ENCODE measurements at places on chromosomes 12 and 14.

DNA sequence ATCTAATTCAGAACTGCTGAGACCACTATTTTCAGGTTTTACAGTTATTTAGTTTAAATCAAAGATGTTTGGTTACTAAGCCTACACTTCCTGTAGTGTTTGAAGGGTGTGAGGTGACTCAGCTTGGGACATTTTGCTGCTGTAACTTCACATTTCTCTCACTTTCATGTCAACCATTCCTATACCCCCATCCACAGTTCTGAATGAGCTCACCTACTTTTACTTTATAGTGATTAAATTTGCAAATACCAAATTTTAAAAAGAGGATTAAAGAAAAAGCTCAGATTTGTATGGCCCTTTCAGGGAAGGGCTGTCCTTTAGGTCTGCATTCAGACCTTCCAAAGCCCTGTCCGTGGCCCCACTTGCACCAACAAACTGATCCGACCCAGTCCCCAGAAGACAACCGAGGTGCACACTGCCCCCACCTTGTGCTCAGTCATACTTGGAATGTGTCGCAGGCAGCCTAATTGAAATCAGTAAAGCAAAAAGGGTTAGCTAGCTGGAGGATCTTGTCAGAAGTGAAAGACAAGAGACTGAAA lies 174.4 kb downstream of the MON2 start:
- DNase-seq, result peak; percentile 59

DNA sequence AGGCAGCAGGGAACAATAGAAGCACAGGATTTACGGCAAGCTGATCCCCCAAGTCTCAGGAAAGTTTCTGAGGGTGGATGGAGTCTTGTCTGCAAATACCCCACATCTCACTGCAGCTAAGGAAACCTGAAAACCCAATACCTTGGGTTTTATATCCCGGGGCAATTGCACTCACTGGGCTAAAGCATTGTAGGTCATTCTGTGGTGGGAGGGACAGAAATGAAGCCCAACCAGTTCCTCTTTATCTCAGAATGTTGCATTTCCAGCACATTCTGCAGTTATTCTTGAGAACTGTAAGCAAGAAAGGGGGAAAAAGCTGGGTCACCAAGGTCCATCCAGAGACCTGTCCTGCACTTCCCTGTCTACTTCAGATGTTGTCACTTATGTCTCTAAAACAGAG lies 39.8 kb downstream of the C12orf42 start:
- DNase-seq, result no peak

- DNase-seq, result no peak
Observed at GRCh38 chr12:4056910-4057845, 184.0 kb upstream of the PARP11 start.

- no peak for DNase-seq
Observed at GRCh38 chr14:96206461-96206860, 1.8 kb downstream of the BDKRB2 start.

DNA sequence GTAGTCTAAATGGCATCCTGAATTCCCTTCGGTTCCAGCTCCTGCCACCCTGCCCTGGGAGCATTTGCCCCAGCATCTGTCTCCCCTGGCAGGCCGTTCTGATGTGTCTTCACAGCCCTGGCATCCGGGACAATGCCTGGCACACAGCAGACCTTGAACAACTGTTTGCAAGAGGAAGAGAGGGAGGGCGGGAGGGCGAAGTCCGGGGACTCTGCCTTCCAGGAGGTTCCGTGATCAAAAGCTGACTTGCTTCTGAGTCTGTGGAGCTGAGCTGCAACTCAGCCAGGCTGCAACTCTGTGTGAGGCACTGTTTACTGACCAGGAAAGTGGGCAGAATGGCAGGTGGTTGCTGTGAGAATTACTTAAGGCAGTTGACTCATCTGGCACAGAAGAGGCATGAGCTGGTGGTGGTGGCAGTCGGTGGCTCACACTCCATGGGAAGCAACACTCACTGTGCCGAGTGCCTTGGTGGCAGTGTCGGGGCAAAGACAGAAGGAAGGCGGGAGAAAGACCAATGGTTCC lies 61.1 kb upstream of the DLK1 start:
- DNase-seq, result no peak

DNA sequence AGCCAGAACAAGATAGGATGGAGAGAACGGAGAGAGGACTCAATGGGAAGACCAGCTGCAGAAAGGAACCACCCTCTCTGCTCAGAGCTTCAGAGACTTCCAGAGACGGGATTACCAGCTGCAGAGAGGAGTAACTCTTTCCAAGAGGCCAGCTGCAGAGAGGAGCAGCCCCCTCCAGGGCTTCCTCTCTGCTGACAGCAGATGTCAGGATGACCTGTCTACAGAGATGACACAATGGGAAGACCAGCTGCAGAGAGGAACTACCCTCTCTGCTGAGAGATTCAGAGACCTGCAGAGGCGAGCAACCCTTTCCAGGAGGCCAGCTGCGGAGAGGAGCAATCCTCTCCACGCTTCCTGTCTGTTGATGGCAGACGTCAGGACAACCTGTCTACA lies 61.8 kb downstream of the KLRG1 start:
- no peak for DNase-seq

DNA sequence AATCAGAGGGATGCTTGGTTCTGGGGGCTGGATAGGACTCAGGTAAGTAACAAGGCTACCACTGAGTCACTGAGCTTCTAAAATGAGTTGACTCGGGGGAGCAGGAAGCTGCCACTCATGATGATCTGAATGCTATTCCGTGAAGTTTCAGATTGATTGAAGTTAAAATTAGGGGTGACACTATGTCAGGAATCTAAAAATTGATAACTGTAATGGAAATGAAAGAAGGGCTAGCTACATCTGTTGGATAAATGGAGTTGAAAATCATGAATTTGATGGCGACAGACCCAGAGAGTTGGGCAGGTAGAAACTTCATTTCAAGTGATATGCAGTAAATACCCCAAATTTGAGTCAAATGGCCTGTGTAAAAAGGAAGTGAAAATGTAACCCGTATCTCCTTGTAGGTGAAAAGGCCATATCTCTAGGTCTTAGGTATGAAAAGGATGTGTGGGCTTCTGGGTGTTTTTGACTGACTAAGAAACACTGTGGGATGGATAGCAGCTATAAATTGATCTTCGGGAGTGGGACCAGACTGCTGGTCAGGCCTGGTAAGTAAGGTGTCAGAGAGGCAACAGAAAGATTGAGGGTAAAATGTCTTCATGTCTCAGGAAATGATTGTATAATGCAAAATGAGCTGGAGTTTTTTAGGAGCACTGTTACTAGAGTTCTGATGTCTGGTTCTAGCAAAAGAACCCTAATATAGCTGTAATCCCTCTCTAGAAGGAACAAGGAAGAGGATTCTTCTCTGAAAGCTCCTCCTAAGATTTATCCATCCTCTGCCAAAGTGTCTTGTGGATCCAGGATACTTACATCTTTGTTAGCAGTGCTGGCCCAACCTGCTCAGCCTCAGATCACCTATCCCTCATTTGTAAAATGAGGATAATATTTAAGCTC lies 57.3 kb downstream of the DAD1 start:
- DNase-seq, result peak; percentile 44

GRCh38 chr12:65278576-65279368 lies at the start of gene MSRB3:
Gene MSRB3 (plus strand): TSS chr12:65278683. CDS start chr12:65308580, 29,897 bp downstream.
- no peak for DNase-seq

- no peak for DNase-seq
Observed at GRCh38 chr12:5953835-5954586, 9.0 kb upstream of the ANO2 start.

DNA sequence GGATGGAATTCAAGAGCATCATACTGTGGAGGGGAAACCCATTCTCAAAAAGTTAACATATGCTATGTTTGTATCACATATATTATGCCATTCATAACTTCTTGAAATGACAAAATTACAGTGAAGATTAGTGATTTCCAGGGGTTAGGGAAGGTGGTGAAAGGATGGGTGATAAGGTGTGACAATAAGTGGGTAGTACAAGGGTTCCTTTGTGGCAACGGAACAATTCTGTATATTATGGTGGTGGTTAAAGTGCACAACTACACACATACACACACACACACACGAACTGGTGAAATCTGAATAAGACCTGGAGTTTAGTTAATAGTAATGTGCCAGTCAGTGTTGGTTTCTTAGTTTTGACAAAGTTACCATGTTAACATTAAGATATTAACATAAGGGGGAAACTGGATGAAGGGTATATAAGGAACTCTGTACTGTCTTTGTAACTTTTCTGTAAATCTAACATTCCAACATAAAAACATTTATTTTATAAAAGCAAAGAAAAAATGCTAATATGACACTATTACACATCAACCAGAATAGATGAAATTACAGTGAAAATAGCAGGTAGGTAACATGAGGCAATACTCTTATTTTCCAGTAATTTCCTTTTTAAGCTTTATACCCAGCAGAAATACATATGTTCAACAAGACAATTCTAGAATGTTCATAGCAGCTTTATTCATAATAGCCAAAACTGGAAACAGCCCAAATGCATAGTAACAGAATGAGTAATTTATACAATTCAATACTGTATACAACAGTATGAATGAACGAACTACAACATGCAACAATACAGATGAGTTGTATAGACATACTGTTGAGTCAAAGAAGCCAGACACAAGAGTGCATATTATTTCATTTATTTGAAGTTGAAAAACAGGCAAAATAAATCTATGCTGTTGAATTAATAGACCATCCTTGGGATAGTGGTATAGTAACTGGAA lies 44.0 kb upstream of the OR5AU1 start:
- no peak for DNase-seq

DNA sequence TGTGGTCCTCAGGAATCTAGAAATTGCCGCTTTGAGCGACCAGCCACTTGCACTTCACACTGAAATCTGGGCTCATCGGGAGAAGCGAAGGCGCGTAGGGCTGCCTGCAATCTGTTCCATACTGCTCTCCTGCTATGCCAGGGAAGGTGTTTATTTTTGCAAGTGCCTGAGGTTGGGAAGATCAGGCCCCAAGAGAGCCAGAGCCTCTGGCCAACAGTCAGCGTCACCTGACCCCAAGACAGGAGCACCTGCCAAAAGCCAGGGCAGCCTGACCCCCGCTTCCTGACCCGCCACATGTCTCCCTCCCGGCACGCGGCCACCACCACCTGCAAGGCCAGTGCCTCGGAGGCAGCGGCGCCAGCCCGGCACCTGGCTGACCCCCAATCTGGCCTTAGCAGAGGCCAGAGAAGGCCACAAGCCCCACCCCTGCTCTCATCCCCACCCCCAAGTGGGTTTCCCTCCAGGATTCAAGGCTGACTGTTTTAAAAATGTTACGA lies 94.4 kb downstream of the CHGA start:
- no peak for DNase-seq

- no peak for DNase-seq
Observed at GRCh38 chr14:61104358-61104757, 123.3 kb downstream of the SLC38A6 start.

DNA sequence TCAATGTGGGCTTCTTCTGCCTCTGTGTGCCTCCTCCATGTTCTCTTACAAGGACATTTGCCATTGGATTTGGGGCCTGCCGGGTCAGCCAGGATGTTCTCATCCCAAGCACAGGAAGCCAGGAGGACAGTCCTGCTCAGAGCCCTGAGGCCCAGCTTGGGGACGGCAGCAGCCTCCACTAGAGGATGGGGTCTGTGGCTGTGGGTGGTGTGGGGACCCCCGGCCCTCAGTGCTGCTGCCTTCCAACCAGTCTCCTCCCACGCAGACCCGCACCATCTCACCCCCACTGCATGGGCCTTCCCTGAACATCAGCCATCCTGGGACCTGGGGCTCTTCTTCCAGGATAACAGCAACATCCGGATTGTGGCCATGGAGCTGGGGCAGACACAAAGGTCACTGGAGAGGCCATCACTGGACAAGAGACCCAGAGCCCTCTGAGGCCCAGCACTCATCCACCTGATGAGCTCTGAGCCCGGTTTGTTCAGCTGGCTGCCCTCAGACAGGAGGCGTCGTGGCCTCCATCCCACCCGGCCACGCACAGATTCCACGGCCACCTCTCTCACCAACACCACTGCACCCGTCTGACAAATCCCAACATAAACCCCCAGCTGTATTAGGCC lies 56.5 kb upstream of the C14orf180 start:
- DNase-seq, result no peak

DNA sequence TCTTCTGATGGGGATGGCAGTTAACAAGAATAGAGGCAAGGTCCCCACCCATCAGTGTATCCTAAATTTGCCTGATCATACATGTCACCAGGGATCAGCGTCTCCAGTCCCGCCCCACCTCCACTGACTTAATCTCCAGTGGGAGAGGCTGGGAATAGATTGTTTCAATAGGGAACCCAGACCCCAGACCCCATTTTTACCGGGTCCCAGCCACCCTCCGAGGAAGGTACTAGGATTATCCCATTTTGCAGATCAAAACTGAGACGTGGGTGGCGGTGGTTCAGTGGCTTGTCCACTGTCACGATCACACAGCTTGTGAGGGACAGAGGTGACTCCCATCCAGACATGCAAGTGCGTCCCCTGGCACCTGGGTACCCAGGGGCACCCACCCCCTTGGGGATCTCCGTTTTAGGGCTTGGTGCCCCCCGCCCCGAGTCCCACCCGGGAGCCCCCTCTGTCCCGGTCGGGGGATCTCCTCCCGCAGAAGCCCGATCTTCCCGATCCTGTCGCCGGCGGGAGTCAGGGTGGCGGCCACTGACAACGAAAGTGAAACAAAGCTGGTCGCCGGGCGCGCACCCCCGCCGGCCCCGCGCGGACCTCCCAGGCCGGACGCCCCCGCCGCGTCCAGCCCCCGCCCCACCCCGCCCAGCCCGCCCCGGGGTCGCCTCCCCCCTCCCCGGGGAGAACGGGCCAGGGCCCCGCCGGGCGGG lies 523 bp downstream of the WSB2 start:
- DNase-seq, result peak; percentile 22

DNA sequence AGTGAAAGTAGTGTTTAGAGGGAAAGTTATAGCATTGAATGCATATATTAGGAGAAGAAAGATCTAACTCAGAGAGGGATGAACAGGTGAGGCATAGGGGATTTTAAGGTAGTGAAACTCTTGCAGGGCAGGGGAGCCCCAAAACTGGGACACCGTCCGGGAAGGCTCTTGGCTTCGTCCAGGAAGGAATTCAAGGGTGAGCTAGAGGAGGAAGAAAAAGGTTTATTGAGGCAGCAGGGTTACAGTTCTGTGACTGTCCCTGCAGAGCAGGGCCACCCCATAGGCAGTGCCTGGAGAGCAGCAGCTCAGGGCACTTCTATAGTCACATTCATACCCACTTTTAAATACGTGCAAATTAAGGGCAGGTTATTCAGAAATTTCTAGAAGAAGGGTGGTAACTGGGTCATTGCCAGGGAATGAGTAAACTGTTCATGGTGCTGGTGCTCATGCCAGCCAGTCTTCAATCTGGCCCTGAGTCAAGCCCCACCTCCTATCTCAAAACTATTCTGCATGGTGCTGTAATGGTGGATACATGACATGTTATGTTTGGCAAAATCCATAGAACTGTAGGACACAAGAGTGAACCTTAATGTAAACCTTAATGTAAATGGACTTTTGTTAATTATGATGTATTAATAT lies 1.2 kb upstream of the OAS1 start:
- no peak for DNase-seq
